SJCRH30 (cell line): ENCODE measurements at places on chromosomes 11 and 22. TPM values are rescaled to one million over a fixed set of nuclear protein-coding genes. Genes with fewer than 3 reads are reported as not detected.

The SYT8 gene
- total RNA-seq, result 1.7 and 2.7 TPM in 2 replicates

The OTOG gene
- 3.3 and 5.9 TPM in 2 replicates for total RNA-seq

The RAG1 gene
- 0.18 and 0.53 TPM in 2 replicates for total RNA-seq

The PHETA2 gene
- total RNA-seq, result 0.05 TPM in 1 of 2 replicates, not detected in the other

The SLCO2B1 gene
- 0.20 and 0.73 TPM in 2 replicates for total RNA-seq

GRCh38 chr11:96530473-96530872, 140.7 kb downstream of the JRKL start:
- DNase-seq, result no peak
